ENCODE measurements at places on chromosomes 6 and 20.

DNA sequence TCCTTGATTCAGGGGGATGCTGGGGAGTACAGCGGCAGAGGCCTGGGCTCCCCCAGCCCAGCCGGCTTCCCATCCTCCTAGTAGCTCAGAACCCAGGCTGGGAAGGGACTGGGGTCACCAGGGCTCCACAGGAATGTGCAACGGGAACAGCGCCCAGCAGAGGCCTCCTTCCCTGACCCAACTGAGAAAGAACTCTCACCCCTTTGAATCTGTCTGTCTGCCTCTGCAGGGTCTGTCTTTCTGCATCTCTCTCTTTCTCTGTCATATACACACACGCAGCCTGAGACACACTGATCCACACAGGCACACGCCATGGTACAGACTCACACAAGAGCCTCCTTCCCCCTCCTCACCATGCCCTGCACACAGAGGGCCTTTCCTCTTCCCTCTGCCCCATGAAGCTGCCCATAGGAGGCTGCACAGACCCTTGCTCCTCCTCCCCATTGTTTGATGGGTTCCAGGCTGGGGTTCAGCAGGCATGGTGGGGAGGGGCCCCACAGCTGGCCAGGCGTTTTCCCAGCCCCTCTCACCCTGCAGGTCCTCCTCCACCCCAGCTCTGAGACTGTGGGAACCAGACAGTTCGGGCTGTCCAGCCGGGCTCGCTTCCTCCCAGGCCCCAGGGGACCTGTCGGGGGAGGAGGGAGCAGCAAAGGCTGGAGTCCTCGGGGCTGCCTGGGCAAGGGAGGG is 2.8 kb downstream of the FOXS1 start:
- DNase-seq = no peak

- DNase-seq = no peak
These were observed 46.0 kb downstream of the PCNA start for GRCh38 chr20:5073660-5074231.

- no peak for DNase-seq
These were observed 502.1 kb downstream of the PKHD1 start for GRCh38 chr6:51585264-51585663.

DNA sequence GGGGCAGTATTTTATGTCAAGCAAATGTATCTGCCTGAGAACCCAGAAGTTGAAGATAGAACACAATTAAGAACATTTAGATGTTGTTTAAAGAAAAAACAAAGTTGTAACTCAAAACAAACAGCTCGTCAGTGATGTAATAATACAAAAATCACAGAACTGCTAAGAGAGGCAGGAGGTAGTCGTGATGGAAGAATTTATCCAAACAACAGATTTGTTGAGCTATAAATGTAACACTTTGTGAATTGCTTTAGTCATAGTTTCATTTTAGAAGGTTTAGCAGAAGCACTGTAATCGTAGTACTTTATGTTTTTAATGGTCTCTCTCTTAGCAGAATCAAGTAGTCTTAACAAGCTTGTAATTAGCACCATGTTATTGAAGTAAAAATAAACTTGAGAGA is 73.6 kb downstream of the SCAF8 start:
- no peak for DNase-seq

DNA sequence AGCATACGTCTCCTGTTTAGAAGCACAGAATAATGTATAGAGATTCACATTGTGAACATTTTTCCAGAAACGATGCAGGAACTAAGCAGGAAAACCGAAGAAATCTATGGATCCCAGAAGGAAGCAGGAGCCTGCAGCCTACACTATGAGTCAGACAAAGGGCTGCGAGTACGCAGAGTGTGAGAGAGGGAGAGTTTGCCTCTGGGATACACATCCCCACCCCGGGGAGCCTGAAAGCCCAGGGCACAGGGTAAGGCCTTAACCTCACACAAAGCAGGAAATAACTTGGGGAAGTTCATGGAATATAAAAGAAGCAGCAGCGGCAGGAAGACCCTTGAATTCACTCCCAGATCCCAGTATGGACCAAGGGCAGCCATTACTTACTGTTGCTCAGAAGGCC is 842.1 kb upstream of the MANEA start:
- DNase-seq = no peak

DNA sequence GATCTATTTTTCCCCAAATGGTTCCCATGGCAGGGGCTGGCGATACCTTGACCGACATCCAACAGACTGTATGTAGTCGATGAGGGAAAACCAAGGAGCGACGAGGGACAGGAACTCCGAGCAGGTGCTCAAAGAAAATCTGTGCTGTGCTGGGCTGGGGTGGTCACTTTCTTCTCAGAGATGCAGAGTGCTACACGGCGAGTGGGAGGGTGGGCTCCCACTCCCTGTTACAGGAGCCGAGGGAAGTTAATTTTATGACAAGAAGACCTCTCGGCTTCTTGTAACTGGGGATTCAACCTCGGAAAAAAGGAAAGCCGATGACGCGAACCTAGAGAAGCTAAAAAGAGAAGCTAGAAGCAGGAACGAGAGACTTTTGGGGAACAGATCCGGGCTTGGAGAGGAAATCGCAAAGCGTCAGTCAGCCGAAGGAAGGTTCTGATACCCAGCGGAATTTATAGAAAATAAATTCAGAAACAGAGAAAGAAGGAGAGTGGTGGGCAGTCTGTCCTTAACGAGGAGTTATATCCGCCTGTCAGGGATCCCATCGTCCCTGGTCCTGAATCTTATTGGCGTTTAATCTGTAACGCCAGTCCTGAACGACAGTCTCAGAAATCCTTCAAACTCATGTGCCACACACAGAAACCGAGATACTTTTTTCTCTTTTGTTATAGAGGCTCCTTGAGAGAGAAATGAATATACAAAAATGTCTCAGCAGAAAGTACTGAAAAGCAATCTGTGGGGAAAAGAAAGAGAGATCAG is 84.6 kb upstream of the ZNF322 start:
- DNase-seq = no peak

- no peak for DNase-seq
These were observed 136.1 kb upstream of the THEMIS start for GRCh38 chr6:128036808-128037570.

- DNase-seq = no peak
These were observed 29.2 kb downstream of the FRMD1 start for GRCh38 chr6:168049706-168050224.

- DNase-seq = no peak
These were observed 76.4 kb downstream of the PHACTR2 start for GRCh38 chr6:143754204-143754603.

Measured in natural killer cell (primary cell).